SHP77 treated with DMSO at 0.1 percent for 48 hours (cell line): ENCODE measurements at places on chromosomes 7 and 10.

- DNase-seq = no peak
Observed at GRCh38 chr10:102710609-102711008, 3.6 kb downstream of the ARL3 start.

DNA sequence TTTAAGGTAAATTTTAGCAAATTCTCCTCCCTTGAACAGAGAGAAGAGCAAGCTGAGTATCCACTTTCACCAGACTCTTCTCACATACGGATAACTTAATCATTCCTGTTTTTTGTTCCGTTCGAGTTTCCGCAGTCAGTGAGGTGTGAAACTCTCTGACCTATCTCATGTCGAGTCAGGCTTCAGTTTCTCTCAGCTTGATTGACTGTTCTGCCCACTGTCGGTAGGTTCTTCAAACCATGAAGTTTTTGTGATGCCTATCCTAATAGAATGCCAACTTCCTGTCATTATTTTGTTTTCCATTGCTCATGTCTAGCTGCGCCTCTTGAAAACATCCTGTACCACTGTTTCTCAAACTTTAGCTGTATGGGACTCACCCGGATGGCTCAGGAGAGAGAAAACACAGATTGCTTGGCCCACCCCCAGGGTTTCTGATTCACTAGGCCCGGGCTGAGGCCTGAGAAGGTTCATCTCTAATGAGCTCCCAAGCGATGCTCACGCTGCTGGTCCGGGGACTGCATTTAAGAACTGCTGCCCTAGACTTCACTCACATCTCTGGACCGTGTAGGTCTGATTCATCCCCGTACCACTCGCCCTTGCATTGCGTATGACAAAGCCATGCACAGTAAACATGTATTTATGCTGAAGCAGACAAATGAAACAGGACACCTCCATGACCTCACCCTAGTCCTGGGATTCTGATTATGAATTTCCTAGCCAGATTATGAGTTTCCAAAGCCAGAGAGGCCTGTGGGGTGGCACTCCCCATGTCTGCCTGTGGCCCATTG is 208.4 kb upstream of the AGK start:
- DNase-seq = no peak

GRCh38 chr7:151690606-151691005 is 170.9 kb upstream of the RHEB start:
- no peak for DNase-seq

DNA sequence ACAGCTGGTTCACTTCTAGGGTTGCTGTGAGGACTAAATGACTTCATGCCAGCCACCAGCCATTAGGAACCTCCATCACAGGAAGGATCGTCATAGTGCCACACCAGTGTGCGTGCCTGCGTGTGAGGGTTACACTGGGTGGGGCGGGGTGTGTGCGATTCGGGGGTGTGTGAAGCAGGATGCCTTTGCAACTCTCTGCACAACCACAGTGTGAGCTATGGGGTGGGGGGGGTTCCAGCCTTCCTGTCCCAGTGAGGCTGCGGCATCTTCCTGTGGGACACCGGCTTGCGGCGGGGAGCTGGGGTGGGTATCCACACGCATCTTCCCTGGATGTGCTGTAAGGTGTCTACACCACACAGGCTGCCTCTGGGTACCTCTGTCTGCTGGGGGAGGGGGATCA is 6.9 kb upstream of the ELFN1 start:
- no peak for DNase-seq

- DNase-seq = no peak
Observed at GRCh38 chr10:91642831-91643692, 10.2 kb upstream of the PPP1R3C start.

DNA sequence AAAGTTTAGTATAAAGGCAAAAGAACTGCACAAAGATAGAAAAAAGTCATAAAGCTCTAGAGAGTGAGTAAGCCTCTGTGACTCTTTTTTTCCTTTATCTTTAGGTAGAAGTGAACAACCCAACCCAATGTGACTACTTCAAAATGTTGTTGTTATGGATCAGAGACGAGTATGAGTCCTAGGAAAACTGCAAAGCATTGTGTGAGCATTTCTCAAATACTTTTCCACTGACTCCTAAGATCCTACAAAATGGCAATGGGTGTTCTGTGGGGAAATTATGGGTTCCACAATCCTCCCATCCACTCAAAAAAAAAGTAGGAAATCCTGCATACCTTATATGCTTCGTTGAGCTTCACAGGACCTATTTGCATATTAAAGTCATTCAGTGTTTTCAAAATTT is 177.1 kb downstream of the DGKI start:
- no peak for DNase-seq

DNA sequence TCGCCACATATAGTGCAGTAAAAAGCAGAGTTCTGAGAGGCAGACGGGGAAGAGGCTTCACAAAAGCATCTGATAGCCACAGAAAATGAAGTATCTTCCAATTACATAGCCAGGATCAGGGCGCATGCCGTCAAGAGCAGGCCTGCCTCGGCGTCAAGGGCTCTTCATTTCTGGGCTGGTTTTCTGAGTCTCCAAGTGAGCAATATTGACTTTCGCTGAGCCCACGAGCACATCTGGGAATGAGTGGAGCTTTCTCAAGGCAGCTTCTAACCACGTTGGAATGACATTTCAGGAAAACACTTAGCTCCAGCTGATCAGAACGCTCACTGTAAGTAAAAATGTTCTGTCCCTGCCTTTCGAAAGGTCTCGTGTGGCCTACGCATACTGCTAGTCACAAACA is 51.9 kb downstream of the CLRN3 start:
- DNase-seq = no peak

DNA sequence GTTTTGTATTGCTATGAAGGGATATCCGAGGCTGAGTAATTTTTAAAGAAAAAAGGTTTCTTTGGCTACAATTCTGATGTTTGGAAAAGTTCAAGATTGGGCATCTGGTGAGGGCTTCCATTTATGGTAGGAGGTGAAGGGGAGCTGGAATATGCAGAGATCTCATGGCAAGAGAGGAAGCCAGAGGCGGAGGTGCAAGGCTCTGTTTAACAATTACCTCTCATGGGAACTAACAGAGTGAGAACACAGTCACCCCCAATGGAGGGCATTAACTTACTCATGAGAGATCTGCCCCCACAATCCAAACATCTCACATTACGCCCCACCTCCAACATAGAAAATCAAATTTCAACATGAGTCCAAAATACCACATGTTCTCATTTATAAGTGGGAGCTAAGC is 62.0 kb downstream of the AKR1D1 start:
- no peak for DNase-seq

DNA sequence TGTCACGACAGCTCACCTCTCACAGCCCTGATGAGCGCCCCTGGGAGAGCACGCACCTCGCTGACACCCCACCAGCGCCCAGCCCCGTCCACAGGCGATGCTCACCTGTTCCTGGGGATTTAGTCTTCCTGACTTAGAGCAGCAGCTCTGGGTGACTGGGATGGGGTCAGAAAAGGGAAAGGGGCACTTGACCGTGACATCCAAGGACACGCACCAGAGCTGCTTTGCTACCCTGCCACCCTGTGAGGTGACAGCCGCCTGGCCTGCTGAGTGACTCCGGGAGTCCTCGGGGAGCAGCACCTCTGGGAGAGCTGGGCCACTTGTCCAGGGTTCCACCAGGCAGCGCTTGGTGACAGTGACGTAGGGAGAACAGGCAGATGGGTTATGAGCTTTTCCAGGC is 148.2 kb downstream of the PRKAG2 start:
- no peak for DNase-seq

- no peak for DNase-seq
Observed at GRCh38 chr7:68706291-68706690, 892.0 kb upstream of the AUTS2 start.

- DNase-seq = no peak
Observed at GRCh38 chr7:146096994-146097393, 19.6 kb upstream of the CNTNAP2 start.

DNA sequence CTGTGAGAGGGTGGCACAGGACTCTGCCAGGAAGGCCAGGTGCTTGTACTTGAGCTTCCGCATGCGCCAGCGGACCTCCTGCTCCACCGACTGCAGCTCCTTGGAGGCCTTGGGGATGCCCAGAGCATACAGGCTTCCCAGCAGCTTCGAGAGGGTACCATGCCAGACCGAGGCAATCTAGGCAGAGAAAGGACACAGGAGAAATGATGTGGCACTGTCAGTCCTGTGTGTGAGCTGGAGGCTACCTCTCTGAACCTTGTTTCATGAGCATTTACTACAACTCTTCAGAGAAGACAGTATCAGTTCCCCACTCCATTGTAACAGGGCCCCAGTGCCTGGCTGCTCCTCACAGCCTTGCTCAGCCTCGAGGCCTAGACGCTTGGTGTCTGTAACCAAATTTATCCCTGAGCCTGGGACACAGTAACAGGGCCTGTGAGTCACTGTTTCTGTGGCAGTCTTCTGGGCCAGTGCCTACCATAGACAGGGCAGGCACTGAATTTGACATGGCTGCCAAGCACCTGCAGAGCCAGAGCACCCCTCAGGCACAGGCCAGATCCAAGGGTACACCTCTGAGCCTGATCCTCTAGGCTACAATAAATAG is 5.8 kb downstream of the TBRG4 start:
- no peak for DNase-seq

GRCh38 chr7:2926120-2926895 is 82.2 kb upstream of the GNA12 start:
- DNase-seq = no peak

DNA sequence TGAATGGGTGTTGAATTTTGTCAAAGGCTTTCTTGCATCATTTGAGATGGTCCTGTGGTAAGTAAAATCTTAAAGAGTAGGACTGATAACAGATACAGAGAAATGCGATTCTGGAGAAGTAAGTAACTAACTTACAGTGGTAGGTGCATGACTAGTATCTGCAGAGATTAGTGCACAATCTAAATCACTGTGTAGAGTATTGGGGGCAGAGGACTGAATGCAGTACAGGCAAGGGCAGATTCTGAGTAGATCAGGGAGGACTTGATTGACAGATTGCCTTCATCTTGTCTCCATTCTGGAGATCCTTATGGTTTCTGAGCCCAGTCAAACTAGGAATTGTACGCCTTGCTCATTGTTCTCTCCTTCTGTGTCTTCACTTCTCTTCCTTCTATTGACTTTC is 736.0 kb downstream of the AUTS2 start:
- no peak for DNase-seq

DNA sequence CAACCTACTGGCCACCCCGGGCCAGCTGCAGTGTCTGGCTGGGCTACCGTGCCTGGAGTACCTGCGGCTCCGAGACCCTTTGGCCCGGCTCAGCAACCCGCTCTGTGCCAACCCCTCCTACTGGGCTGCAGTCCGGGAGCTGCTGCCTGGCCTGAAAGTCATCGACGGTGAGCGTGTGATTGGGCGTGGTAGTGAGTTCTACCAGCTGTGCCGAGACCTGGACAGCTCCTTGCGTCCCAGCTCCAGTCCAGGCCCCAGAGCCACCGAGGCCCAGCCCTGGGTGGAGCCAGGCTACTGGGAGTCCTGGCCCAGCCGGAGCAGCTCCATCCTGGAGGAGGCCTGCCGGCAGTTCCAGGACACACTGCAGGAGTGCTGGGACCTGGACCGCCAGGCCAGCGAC is 4.2 kb downstream of the RARRES2 start:
- no peak for DNase-seq

DNA sequence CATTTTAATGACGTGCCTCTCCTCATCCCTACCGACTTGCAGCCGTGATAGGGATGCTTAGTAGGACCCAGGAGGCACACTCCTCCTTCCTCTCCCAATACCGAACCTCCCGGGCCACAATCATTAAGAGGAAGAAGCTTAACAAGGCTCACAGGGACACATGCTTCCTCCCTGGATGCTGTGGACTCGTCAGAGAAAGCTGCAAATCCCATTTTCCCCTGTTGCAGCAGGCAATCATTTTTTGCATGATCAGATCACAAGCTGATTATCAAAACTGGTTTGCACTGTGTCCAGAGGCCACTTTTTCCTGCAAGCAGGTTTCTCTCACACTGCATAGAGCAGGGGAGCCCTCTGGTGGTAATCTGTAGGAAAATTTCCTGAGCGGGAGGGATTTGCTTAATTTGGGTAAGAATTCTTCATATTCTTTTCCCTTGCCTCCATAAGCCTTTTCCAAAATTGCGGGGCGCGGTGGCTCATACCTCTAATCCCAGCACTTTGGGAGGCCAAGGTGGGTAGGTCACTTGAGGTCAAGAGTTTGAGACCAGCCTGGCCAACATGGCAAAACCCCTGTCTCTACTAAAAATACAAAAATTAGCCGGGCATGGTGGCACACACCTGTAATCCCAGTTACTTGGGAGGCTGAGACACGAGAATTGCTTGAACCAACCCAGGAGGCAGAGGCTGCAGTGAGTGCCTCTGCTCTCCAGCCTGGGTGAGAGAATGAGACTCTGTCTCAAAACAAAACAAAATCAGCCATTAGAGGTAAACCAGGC is 16.1 kb upstream of the LAMB4 start:
- peak; percentile 44 for DNase-seq

DNA sequence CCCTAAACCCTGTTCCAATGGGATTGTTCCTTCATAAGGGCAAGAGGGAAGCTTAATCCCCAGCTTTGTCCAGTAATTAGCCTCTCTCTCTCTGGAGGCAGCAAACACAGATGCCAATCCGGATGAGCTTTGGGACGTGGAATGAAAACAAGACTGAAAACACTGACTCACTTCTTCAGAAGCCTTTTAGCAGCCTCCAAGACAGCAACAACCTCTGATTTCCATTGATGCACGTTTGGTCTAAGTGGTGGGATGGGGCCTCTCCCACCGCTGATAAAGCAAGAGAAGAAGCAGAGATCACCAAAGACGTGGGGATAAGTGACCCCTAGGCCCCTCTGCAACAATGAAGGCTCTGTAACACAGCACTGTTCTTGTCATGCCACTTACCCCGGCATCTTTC is 5.8 kb upstream of the GFRA1 start:
- no peak for DNase-seq

DNA sequence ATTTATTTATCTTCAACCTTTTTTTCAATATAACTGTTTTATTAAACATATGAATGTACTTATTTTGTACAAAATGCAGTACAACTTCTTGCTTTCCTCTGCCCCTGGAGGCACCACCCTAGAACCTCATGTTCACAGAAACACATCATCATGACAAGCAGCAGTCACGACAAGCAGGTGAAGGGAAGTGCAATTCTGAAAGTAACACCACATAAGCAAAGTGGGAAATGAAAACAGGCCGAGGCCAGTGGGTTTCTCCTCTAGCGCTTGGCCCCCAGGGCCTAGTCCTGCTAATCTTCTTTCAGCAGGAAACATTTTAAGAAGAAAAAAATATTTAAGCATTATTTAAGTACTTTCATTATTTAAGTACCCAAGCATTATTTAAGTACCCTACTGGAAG is 598.1 kb downstream of the SH2D4B start:
- DNase-seq = no peak

GRCh38 chr7:71905821-71906220 is 506.3 kb downstream of the CALN1 start:
- DNase-seq = no peak
